NCI-H1048 (cell line): ENCODE measurements at places on chromosomes 12 and 14.

DNA sequence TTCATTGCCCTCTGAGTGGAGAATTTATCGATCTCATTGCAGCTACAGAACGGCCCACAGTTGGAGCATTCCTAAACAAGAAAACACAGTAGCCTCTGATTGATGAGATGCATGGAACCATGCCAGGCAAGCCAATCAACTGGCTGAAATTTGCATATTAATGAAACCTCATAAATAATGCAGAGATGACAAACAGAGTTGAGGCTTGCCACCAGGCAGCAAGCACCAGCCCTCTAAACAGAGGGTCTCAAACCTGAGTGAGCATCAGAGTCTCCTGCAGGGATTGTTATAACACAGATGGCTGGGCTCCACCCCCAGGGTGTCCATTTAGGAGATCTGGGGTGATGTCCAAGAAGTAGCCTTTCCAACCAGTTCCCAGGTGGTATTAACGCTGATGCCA is 60.9 kb upstream of the CMKLR1 start:
- DNase-seq = no peak

- no peak for DNase-seq
These were observed 3.1 kb downstream of the RDH16 start for GRCh38 chr12:56954057-56954957.

DNA sequence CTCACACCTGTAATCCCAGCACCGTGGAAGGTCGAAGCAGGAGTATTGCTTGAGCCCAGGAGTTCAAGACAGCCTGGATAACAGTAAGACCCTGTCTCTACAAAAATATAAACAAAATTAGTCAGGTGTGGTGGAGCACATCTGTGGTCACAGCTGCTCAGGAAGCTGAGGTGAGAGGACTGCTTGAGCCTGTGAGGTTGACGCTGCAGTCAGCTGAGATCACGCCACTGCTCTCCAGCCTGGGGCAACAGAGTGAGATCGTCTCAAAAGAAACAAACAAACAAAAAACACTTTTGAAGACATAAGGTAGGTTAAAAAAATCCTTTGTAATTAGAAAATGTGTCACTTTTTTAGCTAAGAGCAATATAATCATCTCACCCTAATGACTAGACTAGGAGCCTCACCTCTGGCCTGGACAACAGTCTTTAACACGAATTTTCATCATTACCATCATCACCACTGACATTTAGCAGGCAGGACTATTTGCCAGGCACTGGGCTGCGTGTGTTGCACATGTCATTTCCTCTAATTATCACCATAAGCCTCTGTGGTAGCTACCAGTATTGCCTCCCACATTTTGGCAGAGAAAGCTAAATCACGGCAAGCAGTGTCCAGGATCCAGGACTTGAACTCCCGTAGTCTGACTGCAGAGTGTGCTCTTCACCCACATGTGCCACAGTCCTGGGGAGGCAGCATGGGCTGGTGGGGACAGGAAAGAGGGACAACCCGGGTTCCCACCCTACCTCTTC is 4.6 kb upstream of the SYCP3 start:
- DNase-seq = no peak

GRCh38 chr12:102847131-102847530 is 69.9 kb downstream of the PAH start:
- DNase-seq = no peak

DNA sequence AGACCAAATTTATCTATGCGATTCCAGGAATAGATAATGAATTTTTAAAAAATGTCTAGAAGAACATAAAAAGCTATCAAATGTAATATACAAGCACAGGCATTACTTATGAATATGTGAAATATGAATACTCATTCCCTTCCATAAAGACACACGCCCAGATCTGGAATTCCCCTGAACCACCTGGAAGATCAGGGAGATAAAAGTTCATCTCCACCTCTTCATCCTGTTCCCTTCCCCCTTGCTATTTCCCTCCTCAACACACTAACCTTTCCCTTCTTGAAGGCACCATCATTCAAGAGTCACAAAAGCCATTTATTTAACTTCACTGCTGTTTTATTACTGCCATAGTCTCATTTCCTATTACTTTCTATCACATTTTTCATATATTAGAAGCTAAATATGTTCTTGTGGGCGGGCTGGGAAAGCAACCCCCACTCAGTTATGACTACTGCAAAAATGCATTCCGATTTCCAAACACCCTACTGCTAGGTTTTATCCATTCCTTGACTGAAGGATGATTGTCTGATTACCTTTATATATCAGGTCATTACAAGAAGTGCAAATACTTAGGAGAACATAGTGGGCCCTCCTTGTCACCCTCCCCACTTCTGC is 16.1 kb downstream of the FGD6 start:
- no peak for DNase-seq

GRCh38 chr12:12036901-12037300 is 33.8 kb upstream of the BCL2L14 start:
- DNase-seq = no peak

DNA sequence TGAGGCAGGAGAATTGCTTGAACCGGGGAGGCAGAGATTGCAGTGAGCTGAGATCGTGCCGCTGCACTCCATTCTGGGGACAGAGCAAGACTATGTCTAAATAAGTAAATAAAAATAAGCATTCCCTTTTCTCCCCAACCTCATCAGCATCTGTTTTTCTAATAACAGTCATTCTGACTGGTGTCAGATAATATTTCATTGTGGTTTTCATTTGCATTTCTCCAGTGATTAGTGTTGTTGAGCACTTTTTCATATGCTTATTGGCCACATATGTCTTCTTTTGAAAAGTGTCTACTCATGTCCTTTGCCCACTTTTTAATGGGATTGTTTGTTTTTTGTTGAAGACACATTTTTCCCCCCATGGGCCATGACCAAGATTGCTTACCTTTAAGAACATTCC is 243.2 kb downstream of the ADAMTS20 start:
- no peak for DNase-seq

GRCh38 chr14:57139173-57139572 is 129.5 kb downstream of the EXOC5 start:
- DNase-seq = no peak

DNA sequence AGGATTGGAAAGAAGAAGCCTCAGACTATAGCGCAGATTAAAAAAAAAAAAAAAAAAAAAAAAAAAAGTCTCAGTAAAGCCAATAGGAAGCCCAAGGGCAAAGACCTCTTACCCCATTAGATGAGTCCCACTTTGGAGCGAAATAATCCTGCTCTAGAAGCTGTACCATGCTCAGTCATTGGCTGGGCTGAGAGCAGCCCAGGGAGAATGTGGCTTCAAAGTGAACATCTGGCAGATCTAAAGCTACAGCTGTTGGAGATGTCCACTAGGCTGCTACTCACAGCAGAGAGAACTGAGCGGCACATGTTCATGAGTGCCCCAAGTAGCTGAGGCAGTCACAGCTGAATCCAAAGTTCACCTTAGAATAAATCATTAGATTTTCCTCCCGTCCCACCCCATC is 560.9 kb downstream of the MED13L start:
- no peak for DNase-seq

DNA sequence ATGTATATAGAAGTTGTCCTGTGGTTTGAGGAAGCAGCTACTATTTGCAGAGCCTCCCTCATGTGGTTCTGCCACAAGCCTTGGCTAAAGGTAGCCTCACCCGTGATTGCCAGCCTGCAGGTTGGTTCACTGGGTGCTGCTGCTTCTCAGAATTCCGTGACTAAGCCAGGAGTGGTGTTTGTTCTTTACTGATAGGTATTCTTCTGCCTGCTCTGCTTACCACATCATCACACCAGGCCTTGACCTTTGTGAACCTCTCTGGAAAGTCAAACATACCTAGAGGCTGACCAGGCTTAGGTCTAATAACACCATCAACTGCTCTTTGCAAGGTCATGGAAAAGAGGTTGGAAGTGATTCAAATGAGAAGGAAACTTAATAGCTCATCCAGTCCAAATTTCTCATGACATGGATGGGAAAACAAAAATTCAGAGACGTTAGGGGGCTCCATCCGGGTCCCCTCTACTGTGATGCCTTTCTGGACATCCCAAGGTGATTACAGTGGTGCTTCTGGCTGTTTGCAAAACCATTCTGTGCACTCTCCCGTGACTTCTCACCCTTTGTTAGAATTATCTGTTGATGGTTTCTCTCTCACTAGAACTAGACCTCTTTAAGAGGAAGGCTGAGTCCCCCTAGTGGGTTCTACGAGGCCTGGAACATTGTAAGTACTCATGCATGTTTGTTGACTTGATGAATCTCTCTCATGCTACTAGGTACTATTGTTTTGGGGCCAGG is 8.5 kb upstream of the SOCS2 start:
- DNase-seq = no peak

DNA sequence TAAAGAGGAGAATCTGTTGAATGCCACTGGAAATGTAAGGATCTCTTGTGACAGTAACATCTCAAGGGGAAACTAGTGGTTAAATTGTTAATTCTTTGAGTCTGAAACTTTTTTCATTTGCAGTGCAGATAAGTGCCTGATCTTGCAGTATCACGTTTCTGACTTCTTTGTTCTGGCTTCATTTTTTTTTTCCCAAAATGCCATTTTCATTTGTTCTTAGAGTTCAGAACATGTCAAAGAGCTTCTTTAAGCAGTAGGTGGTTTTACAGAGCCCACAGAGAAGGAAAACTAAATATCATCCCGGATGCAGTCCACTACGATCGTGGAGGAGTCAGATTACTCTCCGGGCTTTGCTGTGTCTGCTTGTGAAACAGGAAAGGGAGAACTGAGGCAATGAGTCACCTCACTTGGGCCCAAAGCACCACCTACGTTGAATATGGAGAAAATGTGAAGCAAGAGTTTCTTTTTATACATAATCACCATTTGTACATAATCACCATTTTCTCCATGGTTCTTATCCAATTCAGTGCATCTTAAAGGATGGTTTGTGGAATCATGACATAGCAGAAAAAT is 43.9 kb downstream of the HMGA2 start:
- DNase-seq = no peak

DNA sequence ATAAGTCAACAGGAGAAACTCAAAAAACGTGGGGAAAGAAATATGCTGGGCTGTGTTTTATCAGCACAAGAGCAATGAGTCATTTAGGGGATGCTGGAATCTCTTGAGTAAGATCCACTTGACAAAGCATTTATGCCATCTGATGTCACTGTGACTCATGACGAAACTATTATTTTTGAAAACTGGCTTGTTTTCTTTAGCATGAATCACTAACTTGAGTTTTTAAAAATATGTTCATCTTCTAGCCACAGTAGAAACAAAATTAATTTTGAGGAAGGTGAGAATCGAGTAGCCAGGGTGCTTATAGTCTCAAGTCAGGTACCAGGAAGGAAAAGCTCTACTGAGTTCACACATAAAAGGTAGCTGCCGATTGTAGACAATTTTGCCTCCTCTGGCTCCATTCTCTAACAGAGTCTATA is 456.2 kb upstream of the MGAT4C start:
- DNase-seq = no peak

- no peak for DNase-seq
These were observed 20.8 kb downstream of the SH2B3 start for GRCh38 chr12:111426344-111427185.

- DNase-seq = no peak
These were observed 1215.8 kb upstream of the TMEM132C start for GRCh38 chr12:127051139-127051538.

GRCh38 chr14:55052269-55052930 is 953 bp downstream of the MAPK1IP1L start:
- DNase-seq = no peak

DNA sequence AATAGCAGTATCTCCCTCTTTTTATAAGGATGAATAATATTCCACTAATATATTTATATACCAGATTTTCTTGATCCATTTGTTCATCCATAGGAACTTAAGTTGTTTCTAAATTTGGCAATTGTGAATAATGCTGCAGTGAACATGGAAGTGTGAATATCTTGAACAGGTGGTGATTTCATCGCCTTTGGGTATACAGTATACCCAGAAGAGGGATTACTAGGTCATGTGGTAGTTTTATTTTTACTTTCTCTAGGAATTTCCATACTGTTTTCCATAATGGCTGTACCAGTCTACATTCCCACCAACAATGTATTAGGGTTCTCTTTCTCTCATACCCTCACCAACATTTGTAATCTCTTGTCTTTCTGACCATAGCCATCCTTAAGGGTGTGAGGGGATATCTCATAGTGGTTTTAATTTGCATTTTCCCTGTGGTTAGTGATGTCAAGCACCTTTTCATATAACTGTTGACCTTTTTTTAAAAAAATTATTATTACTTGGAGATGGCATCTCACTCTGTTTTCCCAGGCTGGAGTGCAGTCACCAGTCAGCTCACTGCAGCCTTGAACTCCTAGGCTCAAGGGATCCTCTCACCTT is 20.5 kb downstream of the PPHLN1 start:
- DNase-seq = no peak

DNA sequence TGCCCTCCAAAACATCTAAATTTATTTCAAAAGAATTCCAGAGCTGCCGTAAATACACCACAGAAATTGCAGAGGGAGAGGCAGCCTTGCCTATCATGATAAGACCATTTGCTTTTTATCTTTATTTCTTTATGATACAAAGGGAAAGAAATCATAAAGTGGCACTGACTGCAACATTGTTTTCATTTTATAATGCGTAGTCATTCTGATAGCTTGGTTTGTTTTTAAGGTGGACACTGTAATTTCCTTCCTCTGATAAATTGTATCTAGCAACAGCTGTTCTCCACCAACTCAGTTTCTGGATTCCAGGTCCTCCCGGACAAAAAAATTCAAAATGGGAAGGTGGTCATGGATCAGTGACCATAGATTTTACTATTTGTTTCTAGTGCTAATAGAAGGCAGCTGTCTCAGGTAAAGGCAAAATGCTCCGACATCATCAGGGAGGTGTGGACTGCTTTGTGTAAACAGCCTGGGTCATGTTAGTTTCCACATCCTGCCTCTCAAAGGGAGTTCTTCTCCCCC is 623 bp upstream of the TSPAN8 start:
- no peak for DNase-seq

- DNase-seq = no peak
These were observed 335 bp downstream of the GCN1 start for GRCh38 chr12:120194226-120194533.

DNA sequence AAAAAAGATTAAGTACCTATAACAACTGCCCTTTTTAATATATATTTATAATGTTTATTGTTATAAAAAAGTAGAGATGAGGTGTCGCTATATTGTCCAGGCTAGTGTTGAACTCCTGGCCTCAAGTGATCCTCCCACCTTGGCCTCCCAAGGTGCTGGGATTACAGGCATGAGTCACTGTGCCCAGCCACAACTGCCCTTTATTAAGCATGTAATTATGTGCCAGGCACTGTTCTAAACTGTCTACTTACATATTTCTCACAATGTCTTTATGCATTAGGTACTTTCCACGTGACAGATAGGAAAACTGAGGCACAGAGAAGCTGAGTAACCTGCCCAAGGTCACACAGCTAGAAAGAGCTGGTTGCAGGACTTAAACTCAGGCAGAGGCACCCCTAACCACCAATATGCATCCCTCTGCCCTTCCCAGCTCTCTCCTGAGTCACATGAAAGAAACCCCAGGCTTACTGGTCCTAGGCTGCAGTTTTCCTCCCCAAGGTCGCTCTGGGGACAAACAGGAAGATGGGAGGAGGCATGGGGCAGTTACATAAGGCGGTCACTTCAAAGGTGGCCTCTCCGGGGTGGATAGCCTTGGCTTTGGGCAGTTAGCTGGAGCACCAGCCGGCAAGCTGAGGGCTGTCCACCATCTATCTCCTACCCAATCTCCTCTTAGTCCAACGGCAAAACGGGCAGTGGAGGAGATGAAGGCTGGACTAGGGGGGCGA is 54.6 kb upstream of the TBX3 start:
- DNase-seq = no peak

- DNase-seq = no peak
These were observed 258.3 kb downstream of the FOXN3 start for GRCh38 chr14:89158701-89159100.

- no peak for DNase-seq
These were observed 138.7 kb upstream of the E2F7 start for GRCh38 chr12:77204083-77204482.
